ENCODE measurements at places on chromosomes 11 and 22.
A peak's percentile ranks its signal among the peaks of the same experiment; 100 is the strongest.

- peak; percentile 77 for DNase-seq
Observed at GRCh38 chr22:30444632-30445437, 19.3 kb downstream of the MTFP1 start.

GRCh38 chr11:112523951-112524350 lies 263.3 kb upstream of the PLET1 start:
- no peak for DNase-seq

- DNase-seq = no peak
Observed at GRCh38 chr11:89361734-89362133, 129.4 kb downstream of the NOX4 start.

- no peak for DNase-seq
Observed at GRCh38 chr11:128506999-128507611, 80.3 kb downstream of the ETS1 start.

- DNase-seq = peak; percentile 52
Observed at GRCh38 chr11:106524436-106524835, 447.0 kb downstream of the AASDHPPT start.

- peak; percentile 84 for DNase-seq
Observed at GRCh38 chr11:85685820-85686459, at the start of gene CCDC89. Gene CCDC89 (minus strand): TSS chr11:85686195. CDS start chr11:85686130, 65 bp downstream.

- no peak for DNase-seq
Observed at GRCh38 chr11:69086152-69087132, 37.7 kb downstream of the TPCN2 start.

GRCh38 chr22:26846076-26846475 lies 188.7 kb downstream of the MIAT start:
- no peak for DNase-seq

GRCh38 chr11:94705891-94706615 lies 62.1 kb upstream of the AMOTL1 start:
- DNase-seq = peak; percentile 76

DNA sequence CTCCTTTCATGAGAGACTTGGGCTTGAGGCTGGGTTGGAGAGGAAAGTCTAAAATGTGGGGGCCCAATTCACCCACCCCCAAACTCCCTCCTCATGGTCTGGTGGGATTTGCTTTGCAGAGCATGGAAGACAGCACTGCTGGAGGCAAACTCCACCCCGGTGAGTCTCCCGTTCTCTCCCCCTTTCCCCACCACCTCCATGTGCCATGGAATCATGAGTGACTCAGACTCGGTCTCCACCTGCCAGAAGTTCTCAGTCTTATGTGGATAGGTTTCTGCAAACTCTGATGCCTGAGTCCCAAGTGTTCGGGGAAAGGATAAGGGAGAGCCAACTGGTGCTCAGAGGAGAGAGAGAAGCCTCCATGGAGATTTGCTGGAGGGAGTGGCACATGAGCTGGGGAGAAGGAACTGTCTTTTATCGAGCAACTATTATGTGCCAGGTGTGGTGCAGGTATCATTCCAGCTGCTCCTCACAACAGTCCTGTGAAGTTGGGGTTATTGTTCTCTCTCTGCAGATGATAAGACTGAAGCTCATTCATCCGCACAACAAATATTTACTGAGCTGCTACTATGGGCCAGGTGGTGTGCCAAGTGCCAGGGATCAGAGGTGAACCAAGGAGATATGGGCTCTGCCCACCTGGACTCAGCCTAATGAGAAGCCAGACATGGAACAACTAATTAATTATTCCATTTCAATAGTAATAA lies 6.6 kb downstream of the PLEKHB1 start:
- no peak for DNase-seq

DNA sequence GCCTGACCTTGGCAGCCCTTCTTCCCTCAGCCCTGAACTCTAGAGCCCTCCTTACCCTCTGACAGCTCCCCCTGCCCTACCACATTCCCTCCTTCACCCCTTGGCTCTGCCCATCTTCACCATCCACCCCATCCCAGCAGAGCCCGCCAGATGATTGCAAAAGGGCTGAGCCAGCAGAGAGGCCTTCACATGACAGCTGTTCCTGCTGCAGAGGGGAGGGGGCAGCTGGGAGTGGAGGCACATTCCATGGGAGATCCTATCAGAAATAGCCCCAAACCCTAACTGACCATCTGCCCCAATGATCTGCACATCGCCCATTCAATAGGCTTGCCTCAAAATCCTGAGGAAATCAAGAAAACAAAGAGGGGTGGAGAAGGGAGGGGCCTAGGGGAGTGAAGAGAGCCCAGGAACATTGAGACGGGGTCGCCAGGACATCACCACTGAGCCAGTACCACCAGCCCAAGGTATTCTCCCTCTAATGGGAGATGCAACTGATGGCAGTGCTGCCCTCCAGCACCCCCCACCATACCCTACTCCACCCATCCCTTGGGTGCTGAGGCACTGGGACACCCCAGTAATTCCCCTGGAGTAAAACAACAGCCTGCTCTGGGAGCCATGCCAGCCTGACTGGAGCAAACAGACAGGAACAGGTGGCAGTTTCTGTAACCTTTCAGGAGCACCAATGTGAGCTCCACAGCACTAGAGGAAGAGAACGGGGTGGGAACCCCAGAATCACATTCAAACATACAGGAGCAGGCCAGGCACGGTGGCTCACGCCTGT lies 8.0 kb upstream of the AHNAK start:
- DNase-seq = no peak

DNA sequence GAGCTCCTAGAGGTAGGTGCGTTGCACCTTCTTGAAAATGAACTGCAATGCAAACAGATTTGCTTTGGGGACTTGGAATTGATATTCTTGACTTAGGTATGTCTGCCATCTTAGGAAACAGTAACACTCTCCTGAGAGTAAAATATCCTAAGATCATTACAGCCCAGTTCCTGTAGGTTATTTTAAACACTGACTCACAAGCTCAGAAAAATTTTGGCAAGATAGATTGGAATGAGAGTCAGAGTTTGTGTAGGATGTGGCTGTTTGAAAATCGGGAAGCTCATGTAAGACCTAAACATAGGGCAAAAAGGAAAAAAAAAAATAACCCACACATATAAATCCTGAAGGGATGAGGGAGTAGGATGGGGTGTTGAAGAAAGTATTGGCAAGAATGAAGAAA lies 377.0 kb upstream of the LRRC4C start:
- DNase-seq = no peak

DNA sequence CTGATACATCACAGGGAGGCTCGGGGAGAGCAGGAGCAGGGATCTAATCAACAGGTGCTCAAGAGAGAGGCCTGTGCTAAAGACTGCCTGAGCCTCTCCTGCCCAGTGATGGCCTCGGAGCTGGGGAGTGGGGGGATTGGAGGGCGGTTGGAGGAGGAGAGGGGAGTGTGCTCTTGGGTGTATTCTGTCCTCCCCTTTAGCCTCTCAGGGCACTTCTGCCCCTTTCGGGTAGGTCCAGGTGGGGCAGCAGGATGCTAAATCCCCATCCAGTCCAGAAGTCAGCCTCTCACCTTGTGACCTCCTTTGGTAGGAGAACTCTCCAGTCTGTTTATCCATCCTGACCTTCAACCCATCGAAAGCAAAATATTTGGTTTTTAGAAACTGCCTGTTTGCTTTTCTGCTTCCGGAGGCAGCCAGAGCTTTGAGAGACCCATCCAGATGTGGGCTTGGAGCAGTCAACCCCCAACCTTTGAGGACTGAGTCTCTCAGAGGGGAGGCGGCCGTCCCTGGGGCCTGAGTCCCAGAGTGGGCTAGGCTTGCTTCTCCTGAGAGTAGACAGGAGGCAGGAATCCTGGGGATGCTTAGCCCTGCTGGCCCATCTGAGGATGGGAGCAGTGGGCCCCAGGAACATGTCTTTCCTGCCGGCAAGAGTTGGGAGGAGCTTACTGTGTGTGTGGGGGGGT lies 105.2 kb upstream of the SYT13 start:
- DNase-seq = no peak

GRCh38 chr11:113690619-113691569 lies 15.2 kb downstream of the TMPRSS5 start:
- no peak for DNase-seq

- DNase-seq = no peak
Observed at GRCh38 chr11:10414181-10414580, 40.9 kb upstream of the AMPD3 start.

DNA sequence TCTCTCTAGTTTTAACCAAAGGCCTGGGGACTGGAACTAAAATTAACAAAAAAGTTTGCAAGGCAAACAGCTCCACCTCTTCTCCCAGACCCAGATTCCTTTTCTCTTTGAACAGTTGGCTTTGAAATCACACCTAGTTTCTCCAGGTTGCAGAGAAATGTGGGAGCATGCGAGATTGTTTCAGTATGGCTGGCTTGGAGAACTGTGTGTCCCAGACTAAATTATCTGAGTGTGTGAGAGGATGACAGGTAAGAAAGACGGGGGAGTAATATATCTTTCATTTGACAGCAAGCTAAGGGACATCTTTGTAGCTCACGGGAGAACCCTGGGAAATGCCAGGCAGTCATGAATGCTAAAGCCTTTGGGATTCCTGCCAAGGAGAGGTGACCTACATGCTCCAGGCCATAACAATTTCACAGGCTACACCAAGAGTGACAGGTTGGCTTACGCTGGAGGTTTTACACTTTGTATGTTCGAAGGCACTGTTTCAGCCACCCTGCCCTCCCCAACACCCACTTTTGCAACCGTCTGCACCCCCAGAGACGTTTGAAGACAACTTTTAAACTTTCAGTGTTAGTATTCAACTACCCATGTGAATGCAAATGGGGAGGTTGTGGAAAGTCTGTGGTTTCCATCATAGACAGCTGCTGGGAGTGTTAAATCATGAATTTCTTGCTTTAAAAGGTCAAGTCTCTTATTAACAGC lies 109.3 kb upstream of the SNX19 start:
- no peak for DNase-seq

DNA sequence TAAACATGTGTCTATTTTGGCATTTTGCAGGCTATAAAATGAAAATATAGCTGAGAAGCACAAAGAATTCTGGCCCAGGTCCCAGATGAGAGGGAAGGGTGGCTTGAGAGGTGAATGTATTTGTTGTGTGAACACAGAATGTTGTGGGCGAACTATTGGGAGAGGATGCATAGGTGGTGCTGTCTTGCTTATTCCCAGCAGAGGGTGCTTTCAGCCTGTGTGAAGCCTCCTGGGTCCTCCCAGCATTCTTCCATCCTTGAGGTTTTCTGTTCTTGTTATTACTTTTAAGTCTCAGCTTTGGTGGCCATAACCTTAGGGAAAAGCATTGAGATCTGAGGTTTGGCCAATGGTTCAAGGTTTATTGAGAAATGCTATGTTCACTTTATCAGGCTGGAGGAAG lies 108.7 kb upstream of the SNX19 start:
- DNase-seq = no peak

DNA sequence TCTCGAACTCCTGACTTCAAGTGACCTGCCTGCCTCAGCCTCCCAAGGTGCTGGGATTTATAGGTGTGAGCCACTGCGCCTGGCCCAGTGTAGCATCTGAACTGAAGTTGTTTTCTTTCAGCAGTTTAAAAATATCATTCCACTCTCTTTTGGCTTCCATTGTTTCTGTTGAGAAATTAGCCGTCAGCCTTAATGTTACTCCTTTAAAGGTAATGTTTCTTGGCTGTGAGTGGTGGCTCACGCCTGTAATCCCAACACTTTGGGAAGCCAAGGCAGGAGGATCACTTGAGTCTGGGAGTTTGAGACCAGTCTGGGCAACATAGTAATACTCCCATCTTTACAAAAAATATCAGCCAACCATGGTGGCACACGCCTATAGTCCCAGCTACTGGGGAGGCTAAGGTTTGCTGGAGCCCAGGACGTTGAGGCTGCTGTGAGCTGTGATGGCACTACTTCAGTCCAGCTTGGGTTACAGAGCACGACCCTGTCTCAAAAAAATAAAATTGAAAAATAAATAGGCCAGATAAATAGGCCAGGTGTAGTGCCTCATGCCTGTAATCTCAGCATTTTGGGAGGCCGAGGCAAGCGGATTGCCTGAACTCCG lies 25.9 kb downstream of the MCAM start:
- DNase-seq = no peak

DNA sequence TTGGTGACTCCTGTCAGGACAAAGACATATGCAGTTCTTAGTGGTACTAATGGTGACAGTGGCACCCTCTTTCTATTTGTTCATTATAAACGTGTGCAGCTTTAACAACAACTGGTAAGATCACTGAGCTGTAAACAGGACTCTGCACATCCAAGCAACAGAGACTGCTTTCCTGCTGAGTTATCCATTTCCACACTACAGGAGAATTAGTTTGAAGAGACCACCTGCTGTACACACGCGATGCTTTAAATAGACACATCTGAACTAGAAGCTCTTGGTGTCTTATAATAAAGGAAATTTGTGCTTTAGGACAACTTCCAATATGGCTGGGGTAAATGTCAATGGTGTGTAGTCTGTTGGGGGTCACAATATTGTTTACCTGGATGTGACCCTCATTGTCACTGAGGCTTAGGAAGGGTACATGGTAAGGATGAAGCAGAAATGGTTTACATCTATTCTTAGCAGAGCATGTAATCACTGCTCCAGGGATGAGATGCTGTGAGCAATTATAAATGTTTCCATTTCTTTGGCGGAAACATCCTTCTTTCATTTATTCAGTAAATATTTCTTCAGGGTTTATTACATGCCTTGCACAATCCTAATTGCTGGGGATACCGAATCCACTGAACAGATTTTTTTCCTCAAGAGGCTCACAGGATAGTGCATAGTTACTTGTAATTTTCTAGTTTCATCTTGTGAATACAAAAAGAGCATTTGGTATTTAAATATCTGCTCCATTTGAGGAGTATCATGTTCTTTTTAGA lies 354.0 kb upstream of the CCDC90B start:
- DNase-seq = no peak

DNA sequence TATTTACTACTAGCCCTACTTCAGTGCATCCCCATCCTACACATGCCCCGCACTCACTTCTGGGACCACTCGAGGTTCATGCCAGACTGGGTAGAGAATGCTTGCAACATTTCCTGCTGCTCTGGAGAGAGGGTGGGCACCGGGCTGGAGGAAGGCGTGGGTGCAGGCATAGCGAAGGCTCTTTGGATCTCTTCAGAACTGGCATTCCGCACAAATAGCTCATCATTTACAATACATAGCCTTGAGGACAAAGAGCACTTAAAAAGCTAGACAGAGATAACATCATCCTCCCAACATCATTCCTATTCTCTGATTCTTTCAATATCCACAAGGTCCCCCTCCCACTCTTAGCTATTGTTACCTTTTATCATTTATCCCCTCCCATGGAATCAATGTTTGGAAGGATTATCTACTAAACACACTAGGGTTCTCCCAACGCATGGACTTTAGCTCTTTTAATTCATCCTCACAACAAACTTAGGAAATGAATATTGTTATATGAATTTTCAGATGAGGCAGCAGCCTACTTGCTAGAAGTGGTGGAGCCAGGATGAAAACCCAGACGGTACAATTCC lies 2.5 kb upstream of the TMEM223 start:
- no peak for DNase-seq

- DNase-seq = no peak
Observed at GRCh38 chr11:41983475-41983874, 524.0 kb upstream of the LRRC4C start.

DNA sequence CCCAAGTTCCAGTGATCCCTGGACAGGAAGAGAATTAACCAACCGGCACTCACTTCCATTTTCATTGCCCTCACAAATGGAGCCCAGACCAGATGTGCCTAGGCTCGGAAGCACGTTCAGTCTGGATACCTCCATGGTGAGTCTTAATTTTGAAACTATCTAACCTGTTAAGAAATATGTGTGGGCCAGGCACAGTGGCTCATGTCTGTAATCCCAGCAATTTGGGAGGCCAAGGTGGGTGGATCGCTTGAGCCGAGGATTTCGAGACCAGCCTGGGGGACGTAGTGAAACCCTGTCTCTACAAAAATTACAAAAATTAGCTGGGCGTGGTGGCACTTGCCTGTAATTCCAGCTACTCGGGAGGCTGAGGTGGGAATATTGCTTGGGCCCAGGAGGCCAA lies 31.5 kb downstream of the MCAM start:
- DNase-seq = no peak
